ENCODE measurements at places on chromosomes 3 and 15. TPM values are rescaled to one million over a fixed set of nuclear protein-coding genes. Genes with fewer than 3 reads are reported as not detected.

GATA2 gene
- 74.6 TPM for total RNA-seq

PLSCR5 gene
- total RNA-seq: not detected

CFAP91 gene
- 0.90 TPM for total RNA-seq

GOLGA8S gene
- total RNA-seq: 0.15 TPM

SNTN gene
- not detected for total RNA-seq

ACKR4 gene
- total RNA-seq: not detected

FEZF2 gene
- total RNA-seq: not detected

CLDN16 gene
- not detected for total RNA-seq

EPHB1 gene
- total RNA-seq: 0.46 TPM

DNA sequence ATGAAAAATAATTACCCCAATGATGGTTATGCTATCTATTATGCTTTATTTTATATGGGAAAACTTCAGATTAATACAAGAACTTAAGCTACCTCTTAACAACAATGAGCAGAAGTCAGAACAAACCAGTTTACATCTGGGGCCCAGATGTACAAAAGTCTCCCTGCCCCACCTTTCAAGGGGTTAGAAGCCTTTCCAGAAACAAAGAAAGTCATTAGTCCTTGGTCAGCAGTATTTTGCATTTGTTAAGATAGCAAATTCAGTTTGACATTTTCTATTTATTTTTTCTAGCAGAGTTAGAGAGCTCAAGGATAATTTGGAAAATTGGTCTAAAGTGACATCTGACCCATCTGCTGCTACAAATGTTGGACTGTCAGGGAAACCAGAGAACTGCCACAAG, 478.7 kb upstream of the UBE2E2 start:
- DNase-seq: no peak

DNA sequence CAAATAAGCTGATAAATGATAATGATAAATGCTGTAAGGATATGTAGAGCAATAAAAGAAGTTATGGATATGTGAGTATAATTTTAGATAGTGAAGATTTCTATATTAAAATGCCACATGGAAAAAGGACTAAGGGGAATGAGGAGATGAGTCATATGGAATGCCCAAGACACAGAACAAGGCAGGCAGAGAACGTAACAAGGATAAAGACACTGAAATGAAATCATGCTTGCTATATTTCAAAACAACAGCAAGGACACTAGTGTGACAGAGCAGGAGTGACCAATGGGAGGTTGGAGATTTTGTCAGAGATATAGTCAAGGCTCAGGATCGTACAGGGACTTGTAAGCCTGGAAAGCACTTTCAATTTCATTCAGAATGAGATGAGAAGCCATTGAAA, 621.5 kb upstream of the SEMA6D start:
- DNase-seq: no peak

DNA sequence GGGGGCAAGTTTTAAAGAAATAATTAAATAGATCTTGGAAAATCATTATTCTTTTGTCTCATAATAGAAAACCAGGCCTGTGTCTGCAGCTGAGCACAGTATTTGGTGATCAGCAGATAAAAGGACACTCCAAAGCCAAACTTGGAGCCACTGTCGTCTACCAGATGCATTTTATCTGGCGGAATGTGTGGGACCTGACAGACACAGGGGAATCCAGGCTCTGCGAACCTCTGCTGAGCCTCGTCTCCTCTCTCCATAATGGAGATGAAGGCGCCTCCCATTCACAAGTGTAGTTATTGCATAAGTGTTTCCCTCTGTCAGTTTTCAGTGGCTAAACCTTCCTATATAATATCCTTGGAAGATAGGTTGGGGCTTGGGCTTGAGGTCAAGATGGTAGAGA, 42.1 kb downstream of the EEFSEC start:
- no peak for DNase-seq

GRCh38 chr3:64290864-64291263, 65.6 kb upstream of the PRICKLE2 start:
- DNase-seq: no peak

GRCh38 chr3:123327956-123328850, 120.7 kb downstream of the ADCY5 start:
- DNase-seq: no peak

- DNase-seq: no peak
Observed at GRCh38 chr15:36814708-36815107, 235.3 kb downstream of the CDIN1 start.

DNA sequence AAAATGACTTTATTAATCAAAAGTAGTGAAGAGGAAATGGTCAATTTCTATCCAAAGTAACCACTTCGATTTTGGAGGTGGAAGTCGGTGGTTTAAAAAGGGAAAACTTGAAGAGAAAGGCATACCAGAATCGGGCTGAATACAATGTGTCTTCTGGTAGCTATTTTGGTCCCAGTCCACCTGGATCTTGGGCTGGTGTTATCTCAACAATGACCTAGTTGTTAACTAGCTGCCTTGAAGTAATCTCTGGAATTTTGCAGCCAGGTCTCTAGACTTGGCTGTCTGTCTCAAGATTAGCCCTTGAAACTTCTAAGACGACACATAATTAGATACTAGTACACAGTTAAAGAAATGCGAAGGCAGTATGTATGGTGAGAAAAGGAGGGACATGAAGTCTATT, 409.8 kb downstream of the GRM7 start:
- DNase-seq: no peak

DNA sequence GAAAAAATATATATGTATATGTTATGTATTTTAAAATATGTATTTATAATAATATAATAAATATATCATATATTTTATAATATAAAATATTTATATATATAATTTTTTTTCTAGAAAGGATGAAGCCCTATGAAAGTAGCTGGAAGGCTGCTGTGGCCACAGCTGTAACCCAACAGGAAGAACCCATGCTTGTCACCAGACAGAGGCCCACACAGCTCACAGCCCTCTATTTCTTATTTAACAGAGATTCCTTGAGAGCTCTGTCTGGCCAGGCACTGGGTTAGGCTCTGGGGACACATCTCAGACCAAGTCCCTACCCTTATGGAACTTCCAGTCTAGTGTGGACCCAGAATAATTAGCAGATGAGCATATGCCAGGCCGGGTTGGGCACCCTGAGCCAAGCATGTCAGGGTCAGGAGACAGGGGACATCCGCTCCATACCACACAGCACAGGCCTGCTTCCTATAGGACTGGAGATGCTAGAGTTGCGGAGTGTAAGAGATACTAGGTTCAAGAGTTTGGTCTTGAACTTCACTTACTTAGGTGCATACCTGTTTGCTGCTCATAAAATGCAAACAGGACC, 20.5 kb downstream of the MGLL start:
- DNase-seq: no peak
